ENCODE measurements at places on chromosomes 5 and 9. TPM values are rescaled to one million over a fixed set of nuclear protein-coding genes. Genes with fewer than 3 reads are reported as not detected.
A peak's percentile ranks its signal among the peaks of the same experiment; 100 is the strongest.

DNA sequence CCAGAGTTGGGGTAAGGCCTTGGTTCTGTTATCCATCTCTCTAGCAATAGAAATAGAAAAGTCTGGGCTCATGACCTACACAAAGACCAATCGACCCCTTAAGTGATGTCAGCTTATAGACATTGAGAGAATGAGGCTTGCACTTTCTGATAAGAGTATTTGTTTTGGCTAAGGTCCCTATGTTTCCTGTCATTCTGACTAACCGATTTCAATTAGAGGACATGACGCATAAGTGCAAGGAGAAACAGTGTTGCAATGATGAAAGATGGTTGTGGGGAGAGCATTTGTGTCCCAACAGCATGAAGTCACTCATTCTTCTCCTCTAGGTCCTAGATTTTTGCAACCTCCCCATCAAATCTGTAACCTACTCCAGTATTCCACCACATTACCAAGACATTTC lies 255.1 kb downstream of the MAT2B start:
- DNase-seq = no peak

DNA sequence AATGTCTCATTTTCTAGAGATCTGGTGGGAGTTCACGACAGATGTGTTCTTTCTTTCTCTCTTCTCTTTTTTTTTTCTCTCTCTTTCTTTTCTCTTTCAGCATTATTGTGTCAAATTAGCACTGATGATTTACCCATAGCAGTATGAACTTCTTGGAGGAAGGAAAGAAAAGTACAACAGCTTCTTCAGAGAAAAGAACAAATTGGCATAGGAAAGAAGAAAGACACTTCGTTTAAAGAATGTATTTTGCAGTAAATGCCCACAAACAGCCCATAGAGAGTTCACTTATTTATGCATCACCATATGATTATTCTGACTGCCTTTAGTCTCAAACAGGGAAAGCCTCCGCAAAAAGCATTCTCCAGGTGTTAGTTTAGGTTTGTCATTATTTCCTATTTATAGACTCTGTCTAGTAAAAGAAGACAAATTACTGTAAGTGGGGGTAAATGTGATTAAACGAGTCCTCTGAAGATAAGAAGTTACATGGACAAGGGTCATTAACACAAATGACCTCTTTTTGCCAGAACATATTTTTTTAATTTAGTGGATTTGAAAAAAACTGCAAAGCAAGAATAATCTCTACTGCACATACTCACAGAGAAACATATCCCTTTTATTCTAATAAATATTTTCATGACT lies 68.0 kb downstream of the POU5F2 start:
- no peak for DNase-seq

DNA sequence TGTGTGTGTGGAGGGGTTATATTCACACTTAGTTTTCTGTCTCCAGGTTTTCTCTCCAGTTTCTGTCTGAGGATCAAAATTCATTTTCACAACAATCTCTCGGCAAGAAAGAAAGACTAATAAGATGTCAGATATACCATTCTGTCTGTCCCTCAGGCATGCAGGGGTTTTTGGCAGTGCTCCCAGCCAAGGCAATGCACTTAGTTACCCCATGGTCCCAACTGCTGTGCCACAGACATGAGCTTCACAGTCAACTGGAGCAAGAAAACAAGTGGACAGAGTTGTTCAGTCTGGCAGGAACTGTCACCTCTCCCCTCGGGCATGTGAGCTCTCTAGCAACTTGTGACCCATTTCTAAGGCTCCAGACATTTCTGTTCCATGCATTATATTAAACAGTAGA lies 101.7 kb upstream of the LHFPL2 start:
- no peak for DNase-seq

- no peak for DNase-seq
Measured at GRCh38 chr5:14932902-14933469, 61.4 kb upstream of the ANKH start.

DNA sequence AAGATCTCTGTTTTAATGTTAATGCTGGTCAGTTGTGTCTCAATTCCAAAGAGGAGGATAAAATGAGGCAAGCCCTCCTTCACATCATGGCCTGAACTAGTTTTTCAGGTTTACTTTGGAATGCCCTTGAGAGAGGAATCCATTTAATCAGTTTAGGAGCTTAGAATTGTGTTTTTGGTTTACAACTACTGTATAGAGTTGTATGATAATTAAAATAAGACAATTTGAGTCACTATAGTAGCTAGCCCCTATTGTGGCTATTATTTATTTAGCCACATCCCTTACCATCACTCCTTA lies 107.8 kb upstream of the PRLR start:
- DNase-seq = no peak

- DNase-seq = no peak
Measured at GRCh38 chr5:4306057-4306456, 710.4 kb downstream of the IRX1 start.

DNA sequence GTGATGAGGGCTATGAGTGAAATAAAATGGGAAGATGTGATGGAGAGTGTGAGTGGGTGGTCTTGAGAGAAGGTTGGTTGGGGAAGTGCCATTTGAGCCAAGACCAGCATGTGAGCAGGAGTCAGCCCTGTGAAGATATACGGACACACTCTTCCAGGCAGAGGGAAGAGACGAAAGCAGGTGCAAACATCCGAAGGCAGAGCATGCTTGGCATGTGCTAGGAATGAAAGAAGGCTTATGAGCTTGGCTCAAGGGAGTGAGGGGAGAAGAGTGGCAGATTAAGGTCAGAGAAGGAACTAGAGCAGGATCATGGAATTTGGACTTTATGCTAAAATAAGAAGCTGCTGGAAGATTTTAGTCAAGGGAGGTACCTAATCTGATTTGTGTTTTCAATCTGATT lies 23.6 kb upstream of the CCDC112 start:
- DNase-seq = no peak

DNA sequence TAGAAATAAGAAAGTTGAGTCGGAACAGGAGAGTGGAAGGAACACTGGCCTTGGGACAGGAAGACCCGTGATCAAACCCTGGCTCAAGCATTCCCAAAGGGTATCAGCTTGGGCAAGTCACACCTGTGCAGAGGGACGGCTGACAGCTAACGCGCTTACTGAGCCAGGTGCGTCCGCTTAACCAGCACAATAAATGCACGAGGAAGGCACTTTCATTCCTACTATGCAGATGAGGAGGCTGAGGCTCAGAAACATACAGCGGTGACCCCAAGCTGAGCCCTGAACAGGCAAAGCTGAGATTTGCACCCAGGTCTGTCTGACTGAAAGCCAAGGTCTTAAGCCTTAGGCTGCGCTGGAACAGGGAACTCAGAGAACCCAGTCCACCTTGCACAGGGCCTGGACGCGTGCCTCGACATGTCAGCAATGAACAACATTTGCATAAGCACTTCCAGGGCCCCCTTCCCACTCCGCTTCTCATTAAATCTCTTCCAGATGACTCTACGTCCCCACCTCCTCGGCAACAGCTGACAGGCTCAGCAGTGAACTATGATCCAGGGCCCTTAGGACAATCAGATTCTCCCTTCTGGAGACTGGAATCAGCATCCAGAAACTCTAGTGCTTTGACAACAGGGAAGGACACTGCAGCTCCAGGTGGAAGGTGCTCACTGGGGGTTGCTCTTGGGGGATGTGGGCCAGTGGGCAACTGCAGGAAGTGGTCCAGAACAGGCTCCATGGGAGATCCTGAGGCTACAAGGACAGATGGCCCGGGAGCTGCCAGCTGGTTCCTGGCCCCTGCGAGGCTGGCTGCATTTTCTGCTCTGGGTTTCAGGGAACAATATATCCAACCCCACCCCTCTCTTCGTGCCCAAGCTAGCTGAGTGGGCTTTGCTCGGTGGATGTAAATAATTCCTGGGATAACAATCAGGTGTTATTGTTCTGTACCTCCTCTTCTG lies 35.2 kb downstream of the SH3PXD2B start:
- DNase-seq = no peak

- no peak for DNase-seq
Measured at GRCh38 chr9:14573319-14573718, 119.9 kb downstream of the ZDHHC21 start.

- DNase-seq = no peak
Measured at GRCh38 chr5:138336952-138337684, 948 bp upstream of the FAM53C start.

GRCh38 chr5:181051841-181052671 lies 12.0 kb downstream of the BTNL9 start:
- no peak for DNase-seq

DNA sequence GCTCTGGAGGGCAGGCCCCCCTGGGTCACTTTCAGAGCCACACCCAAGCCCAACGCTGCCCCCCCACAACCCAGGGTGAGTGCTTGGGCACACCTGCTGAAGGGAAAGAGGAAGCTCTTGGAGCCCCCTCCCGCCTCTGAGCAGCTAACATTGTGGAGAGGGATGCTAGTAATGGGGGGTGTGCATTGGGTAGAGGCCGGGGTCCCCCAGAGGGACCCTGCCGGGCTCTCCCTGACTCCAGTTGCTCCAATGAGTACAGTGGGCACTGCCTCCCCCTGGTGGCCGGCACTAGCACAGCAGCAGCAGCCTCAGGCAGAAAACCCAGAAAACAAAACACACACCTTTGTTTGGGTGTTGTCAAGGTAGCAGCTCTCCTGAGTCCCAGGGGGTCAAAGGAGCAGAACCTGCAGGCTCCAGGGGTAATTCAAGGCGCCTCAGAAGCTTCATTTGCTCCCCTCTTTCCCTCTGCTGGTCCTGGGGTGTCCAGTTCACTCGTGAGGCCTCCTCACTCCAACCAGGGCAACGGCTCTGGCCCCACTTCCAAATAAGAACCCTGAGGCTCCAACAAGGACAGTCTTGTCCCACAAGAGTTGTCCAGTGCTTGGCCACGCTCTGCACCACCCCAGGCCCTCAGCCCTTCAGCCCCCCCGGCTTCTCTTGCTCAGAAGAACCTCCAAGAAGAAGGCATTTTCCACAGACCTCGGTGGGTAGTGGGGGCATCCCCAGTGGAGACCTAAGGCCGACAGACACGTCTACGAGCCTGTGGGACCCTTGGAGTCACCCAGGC lies 16.1 kb downstream of the GBGT1 start:
- DNase-seq = peak; percentile 91

GRCh38 chr5:92459654-92460053 lies 1076.5 kb upstream of the ARRDC3 start:
- no peak for DNase-seq

GRCh38 chr5:52751137-52751536 lies 36.6 kb upstream of the ITGA1 start:
- no peak for DNase-seq

- DNase-seq = peak; percentile 71
Measured at GRCh38 chr9:93451849-93452709, 594 bp downstream of the FAM120A start.

The NTRK2 gene
- not detected for total RNA-seq

The EQTN gene
- total RNA-seq = not detected

The FAM78A gene
- 104 TPM for total RNA-seq

The TNC gene
- 0.03 TPM for total RNA-seq

The SPATA31A3 gene
- not detected for total RNA-seq

All from activated naive CD8-positive, alpha-beta T cell treated with anti-CD3 and anti-CD28 coated beads, Interleukin-2, amount 10 ng/mL, durations not matched to agents 7 days and 5 days (primary cell).